ENCODE measurements at places on chromosomes 13 and 19.

DNA sequence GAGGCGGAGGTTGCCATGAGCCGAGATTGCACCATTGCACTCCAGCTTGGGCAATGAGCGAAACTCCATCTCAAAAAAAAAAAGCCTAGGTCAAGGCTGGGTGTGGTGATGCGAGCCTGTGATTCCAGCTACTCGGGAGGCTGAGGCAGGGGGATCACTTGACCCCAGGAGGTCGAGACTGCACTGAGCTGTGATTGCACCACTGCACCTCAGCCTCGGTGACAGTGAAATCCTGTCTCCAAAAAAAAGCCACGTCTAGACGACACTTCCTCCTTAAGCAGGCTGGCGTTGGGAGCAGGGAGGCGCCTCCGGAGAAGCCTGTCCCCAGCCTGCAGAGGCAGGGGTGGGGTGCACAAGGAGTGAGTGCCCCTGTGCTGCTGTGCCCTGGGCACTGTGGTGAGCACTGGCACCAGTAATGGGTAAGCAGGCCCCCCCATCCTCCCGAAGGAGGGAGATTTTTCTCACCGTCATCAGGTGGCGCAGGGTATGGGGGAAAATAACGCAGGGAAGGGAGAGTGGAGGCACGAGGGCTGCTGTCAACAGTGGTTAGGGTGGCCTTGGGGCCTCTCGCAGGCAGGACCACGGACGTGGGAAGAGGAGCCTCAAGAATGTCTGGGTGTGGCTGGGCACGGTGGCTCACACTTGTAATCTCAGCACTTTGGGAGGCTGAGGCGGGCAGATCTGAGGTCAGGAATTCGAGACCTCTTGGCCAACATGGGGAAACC is 706 bp downstream of the P2RY11 start:
- DNase-seq: no peak

DNA sequence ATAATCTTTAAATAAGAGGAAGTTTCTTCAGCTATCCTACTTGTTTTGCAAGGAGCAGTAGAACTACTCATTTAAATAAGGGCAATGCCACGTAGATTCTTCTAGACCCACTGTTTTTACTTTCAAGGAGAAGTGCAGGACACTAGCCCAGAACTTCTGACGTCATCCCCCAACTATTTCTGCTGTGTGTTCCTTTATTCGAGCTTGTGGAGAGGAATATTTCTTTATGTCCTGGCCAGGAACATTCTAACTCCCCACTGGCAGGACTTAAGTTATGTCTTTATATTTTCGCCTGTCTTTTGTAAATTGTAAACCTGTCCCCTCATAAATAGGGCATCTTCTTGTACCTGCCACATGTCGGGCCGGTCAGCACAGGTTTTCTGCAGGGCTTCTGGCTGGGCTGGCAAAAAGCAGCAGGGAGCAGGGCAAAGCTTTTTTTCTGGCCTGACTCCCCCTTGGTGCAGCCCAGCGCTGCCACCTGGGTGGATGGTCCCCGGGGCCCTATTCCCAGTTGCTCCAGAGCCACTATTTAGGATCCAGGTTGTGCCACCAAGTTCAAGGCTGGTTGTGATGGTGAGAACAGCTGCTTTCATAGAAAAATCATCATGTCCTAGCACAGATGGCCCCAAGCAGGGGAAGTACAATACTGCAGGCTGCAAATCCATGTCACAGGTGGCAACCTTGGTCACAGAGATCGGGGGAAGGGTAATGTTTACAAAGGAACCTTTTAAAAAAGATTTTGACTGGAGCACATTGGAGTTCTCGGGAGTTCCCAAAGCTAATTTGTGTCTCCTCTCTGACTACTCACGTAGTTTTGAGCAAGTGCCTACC is 1.8 kb downstream of the MBNL2 start:
- DNase-seq: no peak

GRCh38 chr19:54673222-54673621 is 10.4 kb downstream of the LILRB4 start:
- no peak for DNase-seq

- DNase-seq: no peak
These were observed 493.3 kb downstream of the COG6 start for GRCh38 chr13:40148742-40149141.

- DNase-seq: no peak
These were observed 1615.4 kb downstream of the EFNB2 start for GRCh38 chr13:104920091-104920490.

DNA sequence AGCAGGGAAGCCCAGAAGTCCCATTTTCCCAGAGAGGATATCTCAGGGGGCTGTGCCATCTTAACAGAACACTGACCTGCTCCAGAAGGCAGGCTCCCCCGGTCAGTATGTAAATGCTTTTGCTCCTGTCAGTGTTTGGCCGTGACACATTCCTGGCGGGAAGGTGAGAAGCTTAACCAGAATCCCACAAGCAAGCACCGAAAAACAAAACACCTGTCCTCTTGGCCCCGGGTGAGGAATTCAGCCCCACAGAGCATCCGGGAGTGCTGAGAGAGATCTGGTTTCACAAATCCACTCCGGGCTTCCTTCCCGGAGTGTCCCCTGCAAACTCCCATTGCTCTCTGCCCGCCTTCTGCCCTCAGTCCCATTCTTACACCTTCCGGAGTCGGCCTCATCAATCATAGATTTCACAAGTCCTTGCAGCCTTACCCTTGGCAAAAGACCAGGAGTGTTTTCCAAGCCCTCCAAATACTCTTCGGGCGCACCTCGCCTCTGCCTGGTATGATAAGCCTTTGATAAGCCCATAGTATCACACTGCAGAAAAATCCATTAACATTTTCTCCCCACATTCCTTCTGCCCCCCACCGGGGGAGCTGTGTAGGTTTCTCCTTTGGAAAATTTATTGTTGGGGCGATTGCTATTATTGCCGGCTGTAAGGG is 12.2 kb downstream of the TPM4 start:
- DNase-seq: no peak

- DNase-seq: no peak
These were observed 18.6 kb upstream of the LMTK3 start for GRCh38 chr19:48530066-48530720.

DNA sequence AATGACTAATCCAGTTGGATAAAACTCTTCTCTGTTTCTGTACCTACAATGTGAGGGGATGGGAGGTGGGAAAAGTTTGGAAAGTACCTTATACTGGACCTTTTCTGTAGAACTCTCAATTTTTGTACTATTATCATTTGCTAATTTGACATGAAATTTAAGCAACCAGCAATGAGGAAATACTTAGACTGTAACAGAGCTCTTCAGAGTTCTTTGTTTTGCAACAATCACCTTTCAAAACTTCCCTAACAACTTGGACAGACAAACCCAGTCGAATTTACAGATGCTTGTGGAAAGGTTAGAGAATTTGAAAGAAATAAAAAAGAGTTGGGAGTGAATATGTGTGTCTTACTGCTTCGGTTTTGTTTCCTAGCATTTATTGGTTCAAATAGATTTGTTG is 16.8 kb downstream of the KBTBD7 start:
- DNase-seq: no peak

GRCh38 chr13:23421596-23421995 is 11.9 kb downstream of the SACS start:
- DNase-seq: no peak

- no peak for DNase-seq
These were observed 85.6 kb downstream of the GNG7 start for GRCh38 chr19:2616741-2617392.

- DNase-seq: no peak
These were observed 14.4 kb downstream of the SIAH3 start for GRCh38 chr13:45837111-45837510.

GRCh38 chr13:25065974-25066770 is 29.8 kb upstream of the PABPC3 start:
- DNase-seq: no peak

GRCh38 chr13:40910324-40911050 is 108.6 kb downstream of the ELF1 start:
- DNase-seq: no peak

- DNase-seq: no peak
These were observed 1.9 kb downstream of the MKNK2 start for GRCh38 chr19:2048959-2049740.

DNA sequence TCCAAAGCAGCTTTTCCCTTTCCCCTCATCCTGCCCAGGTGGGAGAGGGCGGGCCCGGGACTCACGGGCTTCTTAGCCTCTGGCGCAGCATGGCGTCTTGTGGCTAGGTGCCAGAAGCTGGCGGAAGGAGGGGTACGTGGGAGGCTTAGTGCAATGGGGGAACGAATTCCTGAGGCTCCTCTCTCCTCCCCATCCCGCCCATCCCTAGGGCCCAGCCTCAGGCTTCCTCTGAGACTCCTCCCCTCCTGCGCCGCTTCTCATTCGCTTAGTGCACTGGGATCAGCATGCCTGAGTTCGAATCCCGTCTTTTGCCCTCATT is 297.8 kb downstream of the ZNF536 start:
- DNase-seq: no peak

- peak; percentile 11 for DNase-seq
These were observed 31.6 kb downstream of the SYT3 start for GRCh38 chr19:50607874-50608785.

- no peak for DNase-seq
These were observed 11.9 kb downstream of the EFNB2 start for GRCh38 chr13:106523576-106523975.

GRCh38 chr13:71240911-71241310 is 626.1 kb downstream of the DACH1 start:
- DNase-seq: no peak

DNA sequence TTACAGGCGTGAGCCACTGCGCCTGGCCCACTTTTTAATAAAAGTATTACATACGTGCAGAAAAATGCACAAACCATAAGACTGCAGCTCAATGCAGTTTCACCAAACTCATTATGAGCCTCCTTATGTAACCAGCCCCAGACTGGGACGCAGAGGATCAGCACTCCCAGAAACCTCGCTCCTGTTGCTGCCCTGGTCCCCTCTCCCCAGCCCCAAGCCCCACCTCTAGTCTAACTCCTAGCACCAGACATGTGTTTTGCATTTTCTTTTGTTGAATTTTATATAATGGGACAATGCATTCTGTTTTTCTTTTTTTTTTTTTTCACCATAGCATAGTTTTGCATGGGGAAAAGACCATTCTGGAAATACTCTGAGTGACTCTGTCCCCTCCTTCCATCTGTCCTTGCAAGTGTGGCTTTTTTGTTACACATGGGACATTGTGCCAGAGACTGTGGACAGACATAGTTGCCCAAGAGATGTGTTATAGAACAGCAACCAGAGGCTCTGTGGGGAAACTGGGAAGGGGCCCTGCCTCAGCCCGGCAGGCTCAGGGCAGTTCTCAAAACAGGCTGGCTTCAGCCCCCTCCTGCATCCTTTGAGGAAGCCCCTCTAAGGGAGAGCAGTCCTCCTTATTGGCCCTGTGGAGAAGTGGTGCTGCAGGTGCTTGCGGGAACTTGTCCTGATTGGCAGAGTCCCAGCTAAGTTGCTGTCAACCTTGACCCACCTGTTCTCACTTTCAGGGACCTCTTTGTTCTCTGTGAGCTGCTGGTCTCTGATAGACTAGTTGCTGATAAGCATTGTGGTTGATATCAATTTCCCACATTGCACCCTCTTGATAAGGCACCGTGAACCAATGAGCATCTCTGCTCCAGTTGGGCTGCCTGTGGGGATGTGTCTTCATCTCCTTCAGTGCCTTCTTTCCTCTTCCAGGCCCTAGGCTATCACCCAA is 13.8 kb upstream of the OLFM4 start:
- no peak for DNase-seq

DNA sequence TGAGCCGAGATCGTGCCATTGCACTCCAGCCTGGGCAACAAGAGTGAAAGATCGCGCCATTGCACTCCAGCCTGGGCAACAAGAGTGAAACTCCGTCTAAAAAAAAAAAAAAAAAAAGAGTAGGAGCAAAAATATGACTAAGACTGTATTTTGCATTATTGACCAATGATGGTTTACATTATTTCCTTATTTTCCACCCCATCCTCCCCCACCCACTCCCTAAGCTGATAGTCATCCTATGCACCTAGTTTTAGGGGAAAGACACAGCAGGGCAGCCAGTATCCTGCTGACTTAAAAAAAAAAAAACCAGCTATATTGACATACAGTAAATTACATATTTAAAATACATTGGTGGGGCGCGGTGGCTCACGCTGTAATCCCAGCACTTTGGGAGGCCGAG is 25.1 kb downstream of the VAV1 start:
- DNase-seq: no peak

GRCh38 chr13:28010046-28010445 is 21.6 kb upstream of the URAD start:
- no peak for DNase-seq

DNA sequence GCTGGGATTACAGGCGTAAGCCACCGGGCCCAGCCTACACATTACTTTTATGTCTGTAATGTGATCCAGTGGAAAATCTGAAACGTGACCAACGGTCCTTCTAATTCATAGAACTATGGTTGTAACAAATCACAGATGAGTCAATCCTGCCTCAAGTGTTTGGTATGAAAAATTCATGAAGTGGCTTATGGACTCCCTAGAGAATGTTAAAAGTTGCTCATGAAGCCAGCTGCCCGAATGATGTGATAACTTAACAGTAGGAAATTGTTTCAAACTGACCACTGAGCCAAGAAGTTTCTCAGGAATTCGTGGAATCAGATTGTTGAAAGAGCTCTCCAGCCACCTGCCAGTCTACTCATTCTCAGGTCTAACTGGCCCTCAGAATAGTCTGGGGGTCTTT is 59.4 kb upstream of the FARP1 start:
- no peak for DNase-seq

- no peak for DNase-seq
These were observed 249.4 kb downstream of the PCCA start for GRCh38 chr13:100338275-100338674.

- peak; percentile 92 for DNase-seq
These were observed 480 bp upstream of the KLF16 start for GRCh38 chr19:1863638-1864479.

DNA sequence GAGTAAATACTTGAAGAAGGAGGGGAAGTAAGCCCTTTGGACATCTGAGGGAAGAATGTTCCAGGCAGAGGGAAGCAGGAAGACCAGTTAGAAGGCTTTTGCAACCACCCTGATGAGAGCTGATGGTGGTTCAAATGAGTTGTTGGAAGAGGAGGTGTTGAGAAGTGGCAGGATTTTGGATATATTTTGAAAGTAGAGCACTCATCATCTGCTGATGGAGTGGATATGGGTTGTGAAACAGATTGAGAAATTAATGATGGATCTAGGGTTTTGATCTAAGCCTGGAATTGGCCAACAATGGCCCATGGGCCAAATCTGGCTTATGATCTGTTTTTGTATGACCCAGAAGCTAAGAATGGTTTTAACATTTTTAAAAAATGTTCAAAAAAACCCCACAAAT is 230.7 kb downstream of the NDFIP2 start:
- DNase-seq: no peak

GRCh38 chr13:109918179-109918711 is 131.9 kb upstream of the IRS2 start:
- DNase-seq: no peak

DNA sequence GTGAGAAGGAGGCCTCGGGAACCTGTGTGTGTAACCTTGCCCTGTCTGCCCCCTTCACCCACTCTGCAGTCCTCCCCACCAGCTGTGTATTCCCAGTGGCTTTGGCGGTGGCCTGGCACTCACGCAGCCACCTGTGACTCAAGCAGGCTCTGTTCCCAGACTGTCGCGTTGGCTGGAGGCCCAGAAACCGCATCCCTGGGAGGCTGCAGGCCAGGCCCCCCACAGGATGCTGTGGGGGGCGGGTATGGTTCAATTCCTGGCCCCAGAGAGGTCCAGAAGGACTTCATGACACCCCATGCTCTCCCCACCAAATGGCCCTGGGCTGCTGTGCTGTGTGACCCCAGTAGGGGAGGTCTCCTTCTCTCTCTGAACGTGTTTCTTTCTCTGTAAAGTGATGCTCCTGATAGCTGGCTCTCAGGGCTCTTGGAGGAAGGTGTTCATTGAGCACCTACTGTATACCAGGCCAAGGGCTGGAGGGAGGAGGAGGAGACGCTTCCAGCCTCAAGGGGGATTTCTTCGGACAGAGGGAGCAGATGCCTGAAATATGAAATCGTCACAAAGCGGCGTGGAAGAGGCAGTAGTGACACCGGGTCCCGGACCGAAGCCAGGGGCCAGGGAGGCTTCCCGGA is 1.9 kb upstream of the LINGO3 start:
- DNase-seq: no peak

Measured in stimulated activated CD4-positive, alpha-beta T cell treated with anti-CD3 and anti-CD28 coated beads, TNF-alpha, amount 100 ng/mL, for 1 hour (primary cell).